ENCODE measurements at places on chromosomes 5 and 9.

DNA sequence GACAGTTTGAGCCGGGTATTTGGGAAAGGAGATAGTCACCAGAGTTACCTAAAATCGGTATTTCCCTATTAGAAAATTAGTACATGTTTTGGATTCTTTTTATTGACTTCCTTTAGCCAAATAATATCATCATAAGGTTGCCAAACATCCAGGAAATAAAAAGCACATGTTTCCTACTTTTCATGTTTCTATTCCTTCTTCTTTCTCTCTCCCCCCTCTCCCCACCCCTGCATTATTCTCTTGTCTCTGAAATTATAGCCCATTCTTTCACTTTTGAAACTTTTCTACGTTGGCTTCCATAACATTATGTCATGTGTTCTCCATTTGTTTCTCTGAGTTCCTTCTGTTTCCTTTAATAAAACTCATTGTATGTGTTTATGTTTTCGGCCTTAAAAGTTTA is 161.9 kb downstream of the ALDH1A1 start:
- DNase-seq: no peak

DNA sequence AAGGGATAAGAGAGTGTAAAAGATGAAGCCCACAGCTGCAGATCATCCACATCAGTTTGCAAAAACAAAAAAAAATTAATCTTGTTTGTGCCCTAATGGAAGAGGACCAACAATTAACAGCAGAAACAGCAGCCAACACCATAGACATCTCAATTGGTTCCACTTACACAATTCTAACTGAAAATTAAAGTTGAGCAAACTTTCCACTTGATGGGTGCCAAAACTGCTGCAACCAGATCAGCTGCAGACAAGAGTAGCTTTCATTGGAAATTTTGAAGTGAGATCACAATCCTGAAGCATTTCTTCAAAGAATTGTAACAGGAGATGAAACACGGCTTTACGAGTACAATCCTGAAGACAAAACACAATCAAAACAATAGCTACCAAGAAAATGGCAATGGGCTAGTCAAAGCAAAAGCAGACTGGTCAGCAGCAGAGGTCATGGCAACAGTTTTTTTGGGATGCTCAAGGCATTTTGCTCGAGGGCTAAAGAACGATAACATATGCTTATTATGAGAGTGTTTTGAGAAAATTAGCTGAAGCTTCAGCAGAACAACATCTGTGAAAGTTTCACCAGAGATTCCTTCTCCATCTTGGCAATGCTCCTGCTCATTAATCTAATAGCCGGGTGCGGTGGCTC is 4.1 kb upstream of the RBM27 start:
- no peak for DNase-seq

DNA sequence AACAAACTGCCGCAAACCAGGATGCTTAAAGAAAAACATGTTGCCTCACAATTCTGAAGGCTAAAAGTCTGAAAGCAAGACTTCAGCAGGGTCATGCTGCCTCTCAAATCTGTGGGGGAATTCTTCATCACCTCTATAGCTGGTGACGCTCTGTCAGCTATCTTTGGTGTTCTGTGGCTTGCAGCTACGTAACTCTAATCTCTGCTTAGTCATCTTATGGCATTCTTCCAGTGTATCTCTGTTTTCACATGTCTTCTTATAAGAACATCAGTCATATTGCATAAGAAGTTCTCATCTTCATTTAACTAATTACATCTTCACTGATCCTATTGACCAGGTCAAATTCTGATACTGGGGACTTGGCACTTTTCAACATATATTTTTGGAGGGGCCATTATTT is 243.0 kb downstream of the CDH10 start:
- no peak for DNase-seq

DNA sequence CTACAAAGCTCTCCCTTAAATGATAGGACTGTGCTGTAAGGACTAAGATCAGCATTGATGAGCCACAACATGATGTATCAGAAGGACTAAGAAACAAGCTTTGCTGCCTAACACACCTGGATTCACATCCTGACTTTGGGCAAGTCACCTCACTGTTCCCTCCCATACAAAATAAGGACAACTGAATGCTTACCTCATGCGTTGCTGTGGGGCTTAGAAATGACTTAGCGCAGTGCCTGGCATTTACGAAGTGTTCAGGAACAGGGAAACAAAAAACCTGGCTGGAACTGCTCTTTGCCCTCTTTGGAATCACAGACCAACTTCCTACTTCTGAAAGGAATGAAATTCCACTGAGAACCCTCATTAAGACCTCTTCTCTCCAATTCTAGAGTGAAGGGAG is 113.7 kb downstream of the BAAT start:
- DNase-seq: no peak

DNA sequence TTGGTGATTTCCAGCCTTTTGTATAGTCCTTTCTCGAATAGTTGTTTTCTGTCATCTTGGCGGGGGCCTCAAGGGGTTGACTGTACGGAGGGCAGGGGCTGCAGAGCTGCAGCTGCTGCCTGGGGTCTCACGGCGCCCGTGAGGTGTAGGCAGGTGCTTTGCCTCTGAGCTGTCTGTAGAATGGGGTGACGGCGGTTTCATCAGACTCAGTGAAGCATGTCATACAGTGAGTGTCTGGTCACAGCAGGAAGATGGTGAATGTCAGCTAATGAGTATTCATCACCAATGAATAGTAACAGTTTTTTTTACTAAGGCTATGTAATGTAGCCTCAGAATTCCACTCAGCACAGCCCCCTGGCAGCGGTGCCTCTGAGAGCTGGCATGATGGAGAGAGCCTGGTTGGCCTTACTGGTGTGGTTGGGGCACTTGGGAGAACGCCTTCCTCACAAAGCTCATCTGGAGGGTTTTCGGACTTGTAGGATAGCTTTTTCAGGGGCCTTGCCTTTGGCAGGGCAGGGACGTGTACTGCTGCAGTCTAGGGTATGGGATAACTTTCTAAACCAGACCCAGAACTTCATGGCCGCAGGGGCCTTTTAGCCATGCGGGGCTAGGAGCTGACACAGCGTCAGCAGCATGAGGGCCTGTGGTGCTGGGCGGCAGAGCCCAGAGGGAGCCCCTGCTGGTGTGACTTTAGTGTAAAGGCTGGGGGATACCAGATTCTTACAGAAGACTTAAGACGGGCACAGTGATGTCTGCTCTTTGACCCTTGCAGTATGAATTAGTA is 15.0 kb downstream of the TENT4A start:
- no peak for DNase-seq

GRCh38 chr5:143481697-143482531 is 78.4 kb upstream of the NR3C1 start:
- DNase-seq: no peak
